ENCODE measurements at places on chromosomes 2 and 18.

DNA sequence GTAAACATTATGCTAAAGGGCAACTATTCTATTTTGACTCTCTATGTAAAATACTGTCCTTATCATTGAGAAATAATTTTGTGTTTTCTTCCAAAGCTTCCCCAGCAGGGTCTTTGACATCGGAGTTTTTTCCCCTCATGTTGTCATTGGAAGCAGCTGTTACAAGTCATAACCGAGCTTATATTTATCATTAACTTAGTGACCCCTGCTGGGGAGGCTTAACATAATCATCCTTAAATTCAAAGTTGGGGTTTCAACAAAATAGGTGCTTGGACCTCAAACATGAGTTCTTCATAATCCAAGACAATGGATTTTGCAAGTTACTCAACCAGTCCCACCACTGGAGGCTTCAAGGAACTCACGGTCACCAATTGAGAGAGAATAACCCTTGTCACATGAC lies 330.9 kb downstream of the DCC start:
- DNase-seq: peak; percentile 30

GRCh38 chr18:10518595-10519255 lies 7.1 kb upstream of the NAPG start:
- DNase-seq: peak; percentile 65

DNA sequence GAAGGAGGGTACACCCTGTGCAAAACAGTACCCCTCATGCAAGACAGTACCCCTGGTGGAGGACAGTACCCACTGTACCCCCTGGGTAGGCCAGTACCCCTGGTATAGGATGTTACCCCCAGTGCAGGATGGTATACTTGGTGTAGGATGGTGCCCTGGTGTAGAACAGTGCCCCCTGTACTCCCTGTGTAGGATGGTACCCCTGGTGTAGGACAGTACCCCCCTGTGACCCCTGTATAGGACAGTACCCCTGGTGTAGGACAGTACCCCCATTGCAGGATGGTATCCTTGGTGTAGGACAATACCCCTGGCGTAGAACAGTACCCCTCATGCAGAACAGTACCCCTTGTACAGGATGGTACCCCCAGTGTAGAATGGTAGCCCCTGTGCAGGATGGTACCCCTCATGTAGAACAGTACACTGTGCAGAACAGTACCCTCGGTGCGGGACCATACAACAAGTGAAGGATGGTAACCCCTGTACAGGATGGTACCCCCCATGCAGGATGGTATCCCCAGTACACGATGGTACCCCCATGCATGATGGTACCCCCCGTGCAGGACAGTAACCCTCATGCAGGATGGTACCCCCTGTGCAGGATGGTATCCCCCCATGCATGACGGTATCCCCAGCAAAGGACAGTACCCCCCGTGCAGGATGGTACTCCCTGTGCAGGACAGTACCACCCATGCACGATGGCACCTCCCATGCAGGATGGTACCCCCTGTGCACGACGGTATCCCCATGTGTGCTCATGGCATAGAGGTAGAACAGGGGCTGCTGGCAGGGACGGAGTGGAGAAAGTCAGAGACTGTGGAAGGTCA lies 248.0 kb downstream of the DCDC2C start:
- no peak for DNase-seq

GRCh38 chr18:3631887-3632286 lies 181.9 kb downstream of the TGIF1 start:
- DNase-seq: no peak

DNA sequence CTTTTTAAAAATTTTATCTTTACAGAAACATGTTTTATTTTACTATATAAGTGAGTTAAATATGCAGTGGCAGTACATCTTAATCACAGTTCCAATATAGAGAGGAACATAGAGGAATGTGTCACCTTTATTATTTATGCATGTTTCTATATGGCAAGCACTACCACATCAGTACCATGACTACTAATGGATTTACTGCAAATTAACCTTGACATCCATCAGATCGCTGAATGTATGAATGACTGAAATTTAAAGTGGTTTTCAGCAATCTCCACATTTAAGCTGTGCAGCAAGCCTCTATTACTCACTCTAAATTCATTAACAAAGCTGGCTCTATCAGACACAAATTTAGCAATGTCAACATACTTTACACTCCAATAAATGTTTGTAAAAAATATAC lies 790.6 kb downstream of the NRXN1 start:
- no peak for DNase-seq

DNA sequence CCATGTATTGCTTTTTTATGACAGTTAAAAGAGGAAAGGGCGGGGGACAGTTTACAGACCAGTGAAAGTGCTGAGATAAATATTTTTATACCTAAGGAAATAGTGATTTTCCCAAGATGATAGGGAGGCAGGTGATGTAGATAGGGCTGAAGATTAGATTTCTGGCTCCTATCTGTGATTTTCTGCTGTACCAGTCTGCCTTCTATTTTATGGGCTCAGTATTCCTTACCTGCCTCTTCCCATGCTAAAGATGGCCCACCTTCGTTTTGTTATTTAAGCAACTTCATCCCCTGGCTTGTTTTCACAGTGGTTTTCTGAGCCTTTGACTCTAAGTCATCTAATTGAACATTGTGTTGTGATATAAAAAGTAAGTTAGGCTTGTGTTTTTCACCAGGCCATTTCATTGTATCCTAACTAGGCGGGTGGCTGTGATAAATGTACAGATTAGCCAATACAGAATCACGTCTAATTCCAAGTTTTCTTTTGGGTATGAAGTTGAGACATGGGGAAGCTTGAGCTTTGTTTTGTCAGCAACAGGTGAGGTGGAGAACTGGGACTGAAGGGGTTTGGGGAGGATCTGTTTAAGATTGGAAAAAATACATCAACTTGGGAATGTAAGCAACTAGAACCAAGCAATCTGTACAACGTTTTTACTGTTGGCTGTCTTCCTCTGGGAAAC lies 5.2 kb downstream of the RPL37A start:
- DNase-seq: no peak

DNA sequence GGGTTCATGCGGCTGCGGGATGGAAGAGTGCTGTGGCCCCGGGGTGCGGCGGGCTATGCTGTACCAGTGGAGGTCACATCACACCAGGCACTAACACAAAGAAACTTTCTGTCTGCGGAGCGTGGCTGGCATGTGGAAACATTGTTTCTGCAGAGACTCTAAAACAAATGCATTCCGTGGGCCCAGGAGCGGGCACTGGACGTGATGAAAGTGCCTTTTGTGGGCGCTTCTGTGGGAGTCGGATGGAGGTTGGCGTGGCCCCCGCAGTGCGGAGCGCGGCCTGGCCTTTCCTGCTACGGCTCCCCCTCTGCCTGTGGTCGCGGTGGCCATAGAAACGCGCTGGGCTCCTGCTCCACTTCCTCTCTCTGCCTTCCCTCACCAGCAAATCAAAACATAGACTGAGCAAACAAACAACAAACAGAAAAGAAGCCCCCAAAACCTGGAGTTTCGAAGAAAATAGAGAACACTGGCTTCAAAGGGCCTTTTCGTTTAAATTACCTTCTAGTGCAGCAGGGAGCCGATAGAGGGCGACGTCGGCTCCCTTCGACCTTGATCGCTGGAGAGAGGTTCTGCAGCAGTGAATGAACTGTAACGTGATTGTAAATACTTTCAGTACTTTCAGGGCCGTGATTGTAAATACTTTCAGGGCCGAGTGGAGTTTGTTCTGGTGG lies 51.4 kb downstream of the KIF5C start:
- no peak for DNase-seq

GRCh38 chr18:50465211-50466153 lies 90.6 kb downstream of the SKA1 start:
- DNase-seq: no peak

GRCh38 chr2:25479761-25480160 lies 138.0 kb upstream of the DNMT3A start:
- DNase-seq: no peak

GRCh38 chr18:55284614-55285013 lies 303.4 kb downstream of the TCF4 start:
- no peak for DNase-seq

DNA sequence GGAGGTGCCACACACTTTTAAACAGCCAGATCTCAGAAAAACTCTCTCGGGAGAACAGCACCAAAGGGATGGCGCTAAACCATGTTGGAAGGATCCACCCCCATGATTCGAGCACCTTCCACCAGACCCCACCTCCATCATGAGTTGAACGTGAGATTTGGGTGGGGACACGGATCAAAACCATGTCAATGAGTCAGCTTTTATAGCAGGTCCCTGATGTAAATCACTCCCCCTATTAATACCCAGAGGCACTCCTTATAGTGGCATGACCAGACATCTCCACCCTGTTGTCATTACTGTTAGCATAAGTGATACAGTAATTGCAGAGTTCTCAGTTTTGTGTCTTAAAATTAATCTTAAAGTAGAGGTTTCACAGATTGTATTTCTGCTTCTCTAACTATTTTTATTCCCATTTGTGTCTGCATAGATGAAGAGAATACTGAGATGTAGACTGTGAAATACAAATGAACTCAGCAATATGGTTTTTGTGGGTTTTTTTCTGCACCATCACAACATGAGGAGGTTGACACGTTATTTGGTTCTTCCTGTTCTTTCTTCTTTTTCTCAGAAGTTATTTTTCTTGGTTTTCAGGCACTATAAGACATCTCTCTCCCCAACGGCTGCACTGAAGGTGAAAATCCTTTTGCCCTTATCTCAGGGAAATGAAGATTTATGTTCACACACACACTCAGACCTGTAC lies 218.2 kb downstream of the ARL4C start:
- no peak for DNase-seq

- no peak for DNase-seq
Observed at GRCh38 chr2:96495982-96496629, 9.1 kb downstream of the NEURL3 start.
